ENCODE measurements at places on chromosomes 7 and 10.
A peak's percentile ranks its signal among the peaks of the same experiment; 100 is the strongest.

DNA sequence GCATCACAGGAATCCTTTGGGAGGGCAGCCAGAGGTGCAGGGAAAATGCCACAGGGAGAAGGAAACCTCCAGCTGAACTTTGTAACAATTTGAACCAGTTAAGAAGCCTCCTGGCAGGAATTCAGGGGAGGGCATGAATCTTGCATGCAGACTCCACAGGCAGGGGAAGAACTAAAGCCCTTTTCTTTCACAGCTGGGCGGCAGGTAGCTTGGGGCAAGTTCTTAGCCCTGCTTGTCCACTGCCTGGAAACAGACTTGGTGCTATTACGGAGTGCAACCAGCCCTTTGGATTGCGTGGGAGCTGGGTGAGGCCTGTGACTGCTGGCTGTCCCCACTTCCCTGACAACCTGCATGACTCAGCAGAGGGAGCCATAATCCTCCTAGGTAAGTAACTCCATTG lies 51.7 kb upstream of the ADAM12 start:
- DNase-seq = no peak

DNA sequence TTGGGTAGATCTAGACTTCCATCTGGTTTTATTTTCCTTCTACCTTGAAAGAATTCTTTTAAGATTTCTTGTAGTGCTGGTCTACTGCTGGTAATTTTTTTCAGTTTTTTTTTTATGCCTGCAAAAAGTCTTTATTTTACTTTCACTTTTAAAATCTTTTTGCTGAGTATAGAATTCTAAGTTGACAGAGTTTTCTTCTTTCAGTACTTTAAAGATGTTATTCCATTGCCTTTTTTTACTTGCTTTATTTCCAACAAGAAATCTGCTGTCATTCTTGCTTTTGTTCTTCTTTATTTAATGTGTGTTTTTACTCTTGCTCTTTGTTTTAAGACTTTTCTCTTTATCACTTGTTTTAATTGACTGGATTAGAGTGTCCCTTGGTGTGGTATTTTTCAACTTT lies 36.1 kb upstream of the HECTD2 start:
- no peak for DNase-seq

DNA sequence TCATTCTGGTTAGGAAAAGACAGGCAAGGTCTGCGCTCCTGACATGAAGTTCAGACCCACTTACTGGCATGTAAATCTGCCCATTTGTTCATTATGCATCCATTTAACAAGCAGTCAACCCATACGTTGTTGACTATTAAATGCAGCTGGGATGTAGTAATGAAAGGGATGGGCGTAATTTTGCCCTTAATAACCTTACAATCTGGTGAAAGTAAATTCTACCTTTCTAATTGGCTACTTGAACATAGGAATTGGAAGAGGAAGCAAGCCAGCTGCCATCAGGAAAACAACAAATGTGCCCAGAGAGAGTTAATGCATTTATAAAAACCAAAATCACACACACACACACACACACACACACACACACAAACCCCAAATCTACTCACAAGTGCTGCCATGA lies 170.2 kb upstream of the PITRM1 start:
- DNase-seq = no peak

GRCh38 chr7:7848246-7848645 lies 120.3 kb upstream of the GLCCI1 start:
- DNase-seq = no peak

- no peak for DNase-seq
These were observed 74.1 kb upstream of the HDAC9 start for GRCh38 chr7:18421297-18422002.

DNA sequence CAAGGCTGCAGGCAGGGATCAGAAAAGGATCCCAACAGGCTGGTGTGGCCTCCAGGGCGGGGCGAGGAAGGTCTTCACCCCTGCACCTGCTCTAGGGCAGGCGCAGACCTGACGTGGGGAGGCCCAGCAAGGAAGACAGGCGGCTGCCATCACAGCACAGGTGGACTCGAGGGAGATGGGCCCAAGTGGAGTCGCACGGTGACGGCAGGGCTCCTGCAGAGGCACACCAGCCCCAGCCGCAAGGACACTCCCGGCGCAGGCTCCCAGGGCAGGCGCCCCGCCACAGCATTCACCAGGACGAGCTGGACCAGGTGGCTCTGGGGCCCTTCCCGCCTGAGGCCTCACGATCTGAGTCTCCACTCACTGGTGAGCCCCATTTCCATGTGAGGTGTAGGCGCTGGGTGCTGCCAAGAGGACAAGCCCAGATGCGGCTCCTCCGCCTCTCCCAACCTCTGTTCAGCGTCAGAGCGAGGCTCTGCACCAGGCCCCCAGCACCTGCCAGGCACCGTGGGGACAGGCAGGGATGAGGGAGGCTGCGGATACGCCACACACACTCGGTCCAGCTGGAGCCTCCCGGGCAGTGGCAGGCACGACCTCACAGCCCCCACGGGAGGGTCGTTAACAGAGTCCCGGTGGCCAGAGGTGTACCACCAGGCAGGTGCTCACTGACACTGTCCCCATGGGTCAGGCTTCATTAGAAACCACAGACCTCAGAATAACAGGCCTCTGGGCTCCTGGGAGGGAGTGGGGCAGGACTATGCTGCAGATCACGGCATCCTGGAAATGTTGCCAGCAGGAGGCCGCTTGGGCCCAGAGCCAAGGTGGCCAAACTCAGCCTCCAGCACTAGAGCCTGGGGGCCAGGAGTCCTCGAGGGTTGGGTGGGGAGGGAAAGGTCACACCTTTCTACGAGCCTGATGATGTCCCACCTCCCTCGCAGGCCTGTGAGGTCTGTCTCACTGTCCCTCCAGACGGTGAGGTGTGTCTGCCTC lies 111.6 kb downstream of the MAD1L1 start:
- no peak for DNase-seq

DNA sequence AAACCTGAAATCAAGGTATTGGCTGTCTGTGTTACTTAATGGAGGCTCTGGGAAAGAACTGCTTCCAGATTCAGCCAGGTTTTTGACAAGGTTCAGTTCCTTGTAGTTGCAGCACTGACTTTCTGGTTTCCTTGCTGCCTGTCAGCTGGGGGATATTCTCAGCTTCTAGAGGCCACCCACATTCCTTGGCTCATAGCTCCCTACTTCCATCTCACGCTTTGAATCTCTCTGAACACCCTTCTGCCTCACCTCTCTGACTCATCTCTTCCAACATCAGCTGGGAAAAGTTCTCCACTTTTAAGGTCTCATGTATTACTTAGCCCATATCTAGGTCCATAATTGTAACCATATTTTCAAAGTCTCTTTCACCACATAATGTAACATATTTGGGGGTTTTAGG lies 22.9 kb upstream of the GPR22 start:
- DNase-seq = no peak

DNA sequence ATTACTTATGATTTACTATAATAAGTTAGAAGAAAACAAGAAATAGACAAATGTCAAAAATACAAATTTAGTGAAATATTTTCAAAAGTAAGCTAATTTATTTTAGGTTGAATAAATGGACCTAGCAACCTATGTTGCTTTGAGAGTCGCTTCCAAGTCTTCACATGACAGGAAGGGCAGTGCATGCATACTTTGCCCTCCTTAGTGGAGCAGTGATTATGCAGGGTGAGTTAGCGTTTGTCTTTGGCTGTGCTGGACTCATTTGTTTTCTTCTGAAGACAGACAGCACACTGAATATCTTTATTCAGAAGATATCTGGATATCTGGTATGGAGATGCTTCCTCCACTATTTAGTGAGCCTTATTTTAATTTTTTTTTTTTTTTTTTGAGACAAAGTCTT lies 102.5 kb downstream of the SRI start:
- DNase-seq = no peak

DNA sequence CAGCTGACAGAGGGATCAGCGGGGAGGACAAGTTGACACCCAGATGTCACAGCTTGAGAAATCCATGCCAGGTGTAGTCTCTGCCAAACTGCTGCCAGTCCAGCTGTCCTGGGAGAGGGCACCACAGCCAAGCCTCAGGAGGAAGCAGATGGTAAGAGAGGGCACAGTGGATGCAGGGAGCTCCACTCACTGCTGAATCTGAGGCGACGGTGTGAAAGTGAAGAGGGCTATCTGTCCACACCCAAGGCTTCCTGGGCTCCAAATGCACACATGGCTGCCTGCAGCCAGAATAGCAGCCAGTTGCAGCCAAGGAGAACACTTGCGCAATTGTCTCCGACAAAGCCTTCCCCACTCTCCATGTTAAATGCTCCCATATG lies 502.4 kb downstream of the GRID1 start:
- DNase-seq = no peak

DNA sequence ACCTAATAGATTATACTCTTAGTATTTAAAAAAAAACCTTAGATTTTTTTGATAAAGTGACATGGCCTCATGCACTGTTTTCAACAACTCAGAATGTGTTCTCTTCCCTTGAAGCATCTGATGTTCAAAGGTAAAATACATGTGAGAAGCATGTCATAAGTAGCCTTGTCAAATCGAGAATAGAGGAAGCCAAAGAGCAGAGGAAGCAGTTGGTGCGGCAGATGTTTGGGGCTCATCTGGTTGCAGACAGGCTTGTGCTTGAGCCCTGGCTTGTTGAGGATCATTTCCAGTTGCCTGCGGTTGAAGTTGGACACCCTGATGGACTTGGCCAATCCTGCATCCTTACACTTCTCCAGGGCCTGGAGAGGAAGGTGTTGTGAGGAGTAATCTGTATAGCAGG lies 59.2 kb downstream of the AKR1E2 start:
- no peak for DNase-seq

GRCh38 chr7:149725426-149725821 lies 48.0 kb downstream of the ZNF467 start:
- no peak for DNase-seq

DNA sequence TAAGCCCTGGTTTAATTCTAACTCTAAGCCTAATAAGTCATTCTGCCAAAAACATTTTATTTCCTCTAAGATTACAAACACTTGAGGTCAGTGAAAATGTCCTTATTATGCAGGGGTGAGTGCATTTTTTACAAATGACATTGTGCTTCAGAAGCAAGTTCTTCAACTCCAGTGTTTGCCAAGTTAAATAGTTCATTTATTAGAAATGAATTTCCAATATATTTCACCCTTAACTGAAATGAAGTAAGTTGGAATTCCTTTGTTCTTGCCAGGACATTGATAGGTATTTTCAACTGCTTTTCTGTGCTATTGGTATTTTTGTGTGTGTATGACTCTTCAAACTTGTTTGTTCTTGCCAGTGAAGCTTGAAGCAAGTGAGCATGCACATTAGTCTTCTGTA lies 89.5 kb upstream of the CCDC6 start:
- DNase-seq = no peak

- no peak for DNase-seq
These were observed 85.3 kb downstream of the VOPP1 start for GRCh38 chr7:55486991-55487390.

DNA sequence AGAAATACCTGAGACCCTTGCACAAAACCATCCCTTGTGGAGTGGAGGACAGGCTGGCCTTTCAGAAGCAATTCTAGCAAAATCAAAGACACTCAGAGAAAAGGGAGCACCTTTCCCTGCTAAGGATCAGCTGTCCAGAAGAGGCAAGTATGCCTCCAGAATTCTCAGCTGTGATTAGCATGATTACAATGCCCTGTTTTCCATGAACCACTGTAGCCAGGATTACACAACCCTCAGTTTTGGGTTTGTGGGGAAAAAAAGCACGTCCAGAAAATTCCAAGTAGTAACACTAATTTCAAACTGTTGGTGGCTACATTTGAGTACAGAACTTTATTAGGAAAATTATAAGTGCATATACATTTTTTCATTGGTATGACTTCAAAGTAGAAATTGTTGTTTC lies 15.0 kb downstream of the CXCL12 start:
- no peak for DNase-seq

DNA sequence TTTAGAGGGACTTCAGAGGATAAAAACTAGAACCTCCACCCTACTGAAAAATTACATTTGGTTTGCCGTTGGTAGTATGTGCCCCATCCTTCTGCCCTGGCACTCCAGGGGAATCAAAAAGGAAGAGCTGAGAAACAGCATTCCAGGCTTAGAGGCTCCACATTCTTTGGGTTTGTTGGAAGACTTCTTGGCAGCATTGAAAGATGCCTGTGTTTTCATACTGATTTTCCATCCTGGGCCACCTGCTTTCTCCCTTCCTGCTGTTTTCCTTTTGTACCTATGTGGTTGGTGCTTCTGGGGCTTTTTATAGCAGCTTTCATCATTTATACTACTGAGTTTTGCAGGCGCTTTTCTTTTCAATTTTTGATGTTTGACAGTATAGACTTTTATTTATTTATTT lies 61.7 kb downstream of the AUTS2 start:
- DNase-seq = no peak

DNA sequence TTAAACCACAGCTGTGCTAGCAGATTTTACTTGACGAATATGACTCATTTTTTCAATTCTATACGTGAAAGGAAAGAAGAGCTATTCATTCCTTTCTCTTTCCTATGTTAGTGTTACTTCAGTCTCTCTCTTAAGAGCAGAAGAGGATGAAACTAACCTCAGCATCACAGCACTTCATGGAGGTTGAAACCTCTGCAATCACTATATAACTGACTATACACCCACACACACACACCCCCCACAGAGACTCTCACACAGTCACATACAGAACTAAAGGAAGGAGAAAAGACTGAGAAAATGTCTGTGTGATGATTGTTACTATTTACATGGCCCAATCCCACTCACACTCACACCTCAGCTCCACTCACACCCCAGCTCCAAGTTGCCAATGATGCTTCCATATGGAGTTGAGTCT lies 104.2 kb downstream of the KIF20B start:
- DNase-seq = no peak

DNA sequence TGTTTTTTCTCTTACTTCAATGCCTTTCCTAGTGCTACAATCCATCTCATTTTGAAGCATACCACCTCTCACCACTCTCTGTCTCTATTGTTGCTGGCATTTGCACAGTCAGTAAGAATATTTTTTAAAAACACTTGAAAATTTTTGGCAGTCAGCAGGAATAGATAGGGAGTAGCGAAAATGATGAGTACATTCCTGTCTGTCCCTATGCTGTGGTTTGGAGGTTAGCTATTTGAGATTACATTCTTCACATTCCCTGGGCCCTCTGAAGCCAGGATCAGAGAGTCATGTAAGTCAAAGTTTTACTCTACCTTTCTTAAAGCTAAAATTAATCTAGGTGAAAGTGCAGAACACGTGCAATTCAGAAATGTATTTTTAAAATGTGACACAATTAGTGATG lies 53.0 kb upstream of the MAGI2 start:
- no peak for DNase-seq

GRCh38 chr10:30170814-30171213 lies 111.4 kb upstream of the JCAD start:
- DNase-seq = no peak

DNA sequence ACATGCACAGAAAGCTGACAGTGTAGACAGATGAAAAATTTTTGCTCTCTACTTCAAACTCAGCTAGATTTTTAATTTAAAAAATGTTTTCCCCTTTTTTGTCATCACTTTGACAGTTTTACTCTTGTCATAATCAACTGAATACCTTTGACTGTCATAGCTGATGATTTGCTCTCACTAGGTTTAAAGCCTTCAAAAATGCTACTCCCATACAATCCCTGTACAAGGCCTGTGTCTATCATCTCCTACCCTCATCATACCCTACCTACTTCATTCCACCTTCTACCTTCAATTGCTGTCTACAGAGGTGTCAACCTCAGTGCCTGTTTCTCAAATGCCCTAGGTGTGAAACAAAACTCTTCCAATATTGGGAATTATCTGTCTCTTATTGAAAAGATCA lies 230.3 kb downstream of the SEMA3A start:
- DNase-seq = no peak

GRCh38 chr10:101839416-101840063 lies 4.1 kb downstream of the KCNIP2 start:
- peak; percentile 53 for DNase-seq

GRCh38 chr7:82375713-82376112 lies 67.9 kb downstream of the CACNA2D1 start:
- no peak for DNase-seq
